CD14-positive monocyte (primary cell): ENCODE measurements at places on chromosomes 1 and 21.

GRCh38 chr21:15660423-15660804 lies 69.4 kb upstream of the USP25 start:
- no peak for DNase-seq

DNA sequence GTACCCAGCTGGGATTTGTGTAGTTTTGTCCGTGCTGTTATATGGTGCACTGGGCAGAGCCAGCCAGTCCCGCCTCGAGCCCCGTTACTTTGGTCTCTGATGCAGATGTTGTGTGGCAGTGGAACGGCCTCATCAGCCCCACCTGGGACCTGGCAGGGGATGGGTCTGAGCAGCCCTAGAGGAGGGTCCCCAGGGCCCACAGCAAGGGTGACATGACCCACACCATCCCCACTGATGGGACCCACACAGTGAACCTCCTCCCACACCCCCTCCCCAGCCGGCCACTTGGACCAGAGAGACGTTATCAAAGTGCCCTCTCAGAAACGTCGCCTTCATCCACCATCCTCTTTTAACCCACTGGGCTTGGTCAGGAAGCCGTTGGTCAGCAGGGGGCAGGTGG lies 42.0 kb upstream of the PCBP3 start:
- no peak for DNase-seq

DNA sequence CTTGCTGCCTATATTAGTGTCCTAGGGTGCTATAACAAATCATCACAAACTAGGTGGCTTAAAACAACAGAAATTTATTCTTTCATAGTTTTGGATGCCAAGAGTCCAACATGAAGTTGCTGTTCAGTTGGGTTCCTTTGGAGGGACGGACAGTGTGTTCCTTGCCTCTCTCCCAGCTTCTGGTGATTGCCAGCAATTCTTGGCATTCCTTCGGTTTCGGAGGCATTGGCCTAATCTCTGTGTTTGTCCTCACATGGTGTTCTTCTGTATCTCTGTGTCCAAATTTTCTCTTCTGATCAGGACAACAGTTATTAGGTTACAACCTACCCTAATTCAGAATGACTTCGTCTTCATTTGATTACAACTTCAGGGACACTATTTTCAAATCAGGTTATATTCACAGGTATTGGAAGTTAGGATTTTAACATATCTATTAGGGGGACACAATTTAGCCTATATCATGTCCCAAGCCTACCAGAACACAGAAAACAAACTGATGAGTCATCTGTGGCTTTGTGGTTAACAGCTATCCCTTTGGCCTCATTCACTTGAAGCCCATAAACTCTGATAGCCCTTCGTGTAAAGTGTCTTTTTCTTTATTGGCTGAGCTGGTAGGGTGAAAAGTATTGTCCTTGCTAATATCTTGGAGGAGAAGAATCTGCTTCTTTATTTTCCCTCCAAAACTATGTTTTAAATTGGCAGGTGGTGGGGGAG lies 83.2 kb upstream of the PAPPA2 start:
- DNase-seq: no peak

DNA sequence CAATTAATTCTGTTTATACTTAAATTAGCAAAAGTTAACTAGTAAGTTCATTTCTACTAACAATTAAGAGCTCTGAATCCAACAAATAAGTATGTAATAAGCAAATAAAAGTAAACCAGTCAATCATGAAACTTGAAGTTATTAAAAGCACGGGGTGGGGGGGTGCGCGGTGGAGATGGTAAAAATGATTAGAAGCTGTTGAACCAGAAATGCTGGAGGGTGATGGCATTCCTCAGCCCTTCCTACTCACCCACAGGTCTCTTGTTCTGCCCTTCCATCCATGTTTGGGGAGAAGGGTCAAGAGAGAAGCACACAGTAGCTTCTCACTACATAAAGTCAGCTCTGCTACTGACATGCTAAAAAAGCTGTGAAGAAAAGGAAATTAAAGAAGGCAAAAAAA lies 63.5 kb downstream of the AKT3 start:
- DNase-seq: no peak

- no peak for DNase-seq
These were observed 10.2 kb upstream of the CAMK2N1 start for GRCh38 chr1:20496241-20496661.

GRCh38 chr1:163307479-163308171 lies 14.1 kb upstream of the NUF2 start:
- no peak for DNase-seq

GRCh38 chr1:10338047-10338446 lies 60.8 kb upstream of the PGD start:
- no peak for DNase-seq

- no peak for DNase-seq
These were observed 295.0 kb upstream of the NCAM2 start for GRCh38 chr21:20703112-20703767.

- no peak for DNase-seq
These were observed 40.7 kb downstream of the NME7 start for GRCh38 chr1:169326956-169327268.

DNA sequence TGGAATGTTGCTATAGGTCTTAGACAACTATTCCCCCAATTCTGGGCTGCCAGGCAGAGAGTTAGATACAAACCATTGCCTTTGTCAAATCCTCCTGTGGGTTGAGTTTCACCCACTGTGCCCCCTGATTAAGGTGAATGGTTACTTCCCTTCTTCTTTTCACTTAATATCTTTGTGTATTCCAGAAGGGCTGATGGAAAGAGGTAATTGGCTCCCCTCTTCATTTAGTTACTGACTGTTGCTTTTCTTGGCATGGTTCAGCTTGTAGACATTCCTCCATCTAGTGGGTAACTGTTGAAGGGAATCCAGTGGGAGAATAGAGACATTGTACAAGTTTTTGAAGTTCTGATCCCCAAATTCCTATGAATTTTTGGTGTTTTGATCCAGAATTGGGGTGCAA lies 43.8 kb upstream of the MACF1 start:
- no peak for DNase-seq

DNA sequence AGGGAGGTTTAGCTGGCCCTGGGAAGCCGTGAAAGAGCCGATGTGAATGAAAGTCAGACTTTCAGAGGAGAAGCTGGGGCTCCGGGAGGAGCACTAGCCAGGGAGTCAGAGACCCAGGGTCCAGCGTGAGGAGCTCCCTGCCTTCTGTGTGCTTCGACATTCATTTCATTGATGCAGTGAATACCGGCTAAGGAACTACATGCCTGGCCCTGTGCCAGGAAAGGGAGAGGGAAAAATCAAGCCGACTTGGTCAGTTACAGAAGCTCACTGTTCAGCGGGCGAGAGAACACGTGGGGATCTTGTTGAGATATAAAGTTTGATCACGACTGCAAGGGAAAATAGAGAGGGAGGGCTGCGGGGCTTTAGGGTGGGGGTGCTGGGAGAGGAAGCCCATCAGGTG lies 76.7 kb upstream of the RUNX3 start:
- peak; percentile 58 for DNase-seq

DNA sequence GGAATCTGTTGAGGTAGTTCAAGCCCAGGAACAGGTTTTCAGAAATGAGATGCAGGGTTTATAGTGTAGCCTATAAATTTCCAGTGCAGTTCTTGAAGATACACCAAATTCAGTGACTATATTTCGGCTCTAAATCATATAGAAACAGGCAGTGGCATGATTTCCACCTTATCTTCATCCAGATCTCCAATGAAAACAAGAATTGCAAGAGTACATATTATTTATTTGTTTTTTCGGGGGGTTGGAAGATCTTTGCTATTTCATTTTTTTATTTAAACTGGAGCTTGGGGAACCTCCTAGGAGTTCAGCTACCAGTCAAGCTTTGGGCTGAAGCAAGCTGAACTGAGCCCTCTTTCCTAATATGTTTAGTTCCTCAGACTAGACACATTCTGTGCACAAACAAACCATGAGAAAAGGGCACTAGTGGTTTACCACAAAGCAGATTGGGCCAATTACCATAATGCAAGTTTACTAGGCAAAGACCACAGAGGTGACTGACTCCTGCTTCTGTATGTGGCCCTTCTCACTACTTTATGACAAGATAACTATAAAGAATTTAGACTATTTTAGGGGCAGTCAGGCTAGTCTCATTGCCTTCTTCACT lies 68.5 kb downstream of the RGS2 start:
- peak; percentile 60 for DNase-seq

GRCh38 chr1:212688341-212689047 lies 11.1 kb downstream of the BATF3 start:
- DNase-seq: no peak

DNA sequence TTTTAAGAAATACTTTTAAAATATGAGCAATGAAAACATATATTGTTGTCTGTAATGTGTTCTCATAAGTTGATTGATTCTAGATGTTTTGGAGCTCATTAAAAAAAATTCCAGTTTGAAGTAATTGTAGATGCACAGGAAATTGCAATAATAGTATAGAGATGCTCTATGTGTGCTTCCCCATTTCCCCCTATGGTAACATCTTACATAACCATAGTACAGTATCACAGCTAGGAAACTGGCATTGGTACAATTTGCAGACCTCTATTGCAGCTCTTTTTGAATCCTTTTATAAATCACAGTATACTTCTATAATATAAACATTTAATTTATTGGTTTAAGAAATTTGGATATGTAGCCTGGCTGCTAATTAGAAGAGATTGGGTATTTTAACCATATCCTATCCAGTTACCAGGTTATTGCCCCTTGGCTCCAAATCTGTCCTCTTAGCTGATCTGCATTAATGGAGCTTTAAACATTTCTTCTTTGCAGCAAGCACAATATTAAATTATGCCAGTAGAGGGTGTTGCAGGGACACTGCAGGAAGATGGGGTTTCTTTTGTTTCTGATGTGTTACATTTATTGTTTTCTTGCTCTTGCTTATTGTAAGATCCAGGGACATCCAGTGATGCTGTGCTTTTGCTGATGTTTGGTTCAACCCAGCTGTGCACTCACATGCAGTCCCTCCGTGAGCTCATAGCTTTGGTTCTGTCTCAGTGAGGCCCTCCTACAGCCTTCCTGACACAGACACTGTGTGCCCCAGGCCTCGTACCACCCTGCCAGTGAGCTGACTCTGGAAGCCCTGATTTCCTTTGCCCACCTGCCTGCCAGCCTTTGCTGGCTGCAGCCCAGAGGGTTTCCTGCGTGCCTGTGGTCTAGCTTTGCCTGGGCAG lies 103.3 kb downstream of the RABGAP1L start:
- peak; percentile 4 for DNase-seq

GRCh38 chr1:210367566-210367965 lies 38.9 kb downstream of the HHAT start:
- DNase-seq: no peak

DNA sequence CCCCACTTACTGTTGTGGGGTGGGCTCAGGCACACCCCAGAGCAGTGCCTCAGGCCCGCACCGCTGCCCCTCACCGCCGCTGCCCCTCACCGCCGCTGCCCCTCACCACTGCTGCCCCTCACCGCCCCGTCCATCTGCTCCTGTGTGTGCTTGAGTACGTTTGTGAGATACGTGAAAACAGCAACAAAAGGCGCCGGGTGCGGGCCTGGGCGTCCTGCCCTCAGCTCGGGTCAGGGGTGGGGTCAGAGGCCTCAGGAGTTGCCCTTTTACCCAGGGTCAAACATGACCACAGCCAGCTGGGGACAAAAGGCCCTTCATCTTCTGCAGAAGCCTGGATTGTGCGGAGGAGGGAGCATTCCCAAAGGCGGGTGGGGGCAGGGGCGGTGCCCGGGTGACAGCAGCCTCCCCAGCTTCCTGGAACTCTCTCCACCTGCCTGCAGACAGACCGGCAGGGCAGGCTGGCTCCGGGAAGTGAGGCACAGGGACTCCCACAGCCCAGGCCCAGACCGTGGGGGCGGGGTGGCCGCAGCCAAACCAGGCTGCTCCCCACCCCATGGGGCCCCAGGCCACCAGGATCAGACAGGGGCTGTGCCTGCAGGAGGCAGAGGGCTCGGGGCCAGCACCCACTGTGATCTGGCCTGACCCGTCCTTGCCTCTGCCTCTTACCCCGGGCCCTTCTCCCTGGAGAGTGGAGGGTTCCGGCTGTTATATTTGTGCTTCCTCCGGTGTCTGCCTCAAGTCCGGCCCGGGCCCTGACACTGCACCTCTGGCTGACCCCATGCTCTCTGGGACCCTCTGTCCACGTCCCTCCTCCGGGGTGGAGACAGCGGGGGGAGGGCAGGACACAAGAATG lies 2.3 kb upstream of the VWA1 start:
- DNase-seq: no peak

- no peak for DNase-seq
These were observed 460.0 kb upstream of the RGS18 start for GRCh38 chr1:191698246-191698645.

- no peak for DNase-seq
These were observed 1238.4 kb upstream of the NCAM2 start for GRCh38 chr21:19759836-19760235.

DNA sequence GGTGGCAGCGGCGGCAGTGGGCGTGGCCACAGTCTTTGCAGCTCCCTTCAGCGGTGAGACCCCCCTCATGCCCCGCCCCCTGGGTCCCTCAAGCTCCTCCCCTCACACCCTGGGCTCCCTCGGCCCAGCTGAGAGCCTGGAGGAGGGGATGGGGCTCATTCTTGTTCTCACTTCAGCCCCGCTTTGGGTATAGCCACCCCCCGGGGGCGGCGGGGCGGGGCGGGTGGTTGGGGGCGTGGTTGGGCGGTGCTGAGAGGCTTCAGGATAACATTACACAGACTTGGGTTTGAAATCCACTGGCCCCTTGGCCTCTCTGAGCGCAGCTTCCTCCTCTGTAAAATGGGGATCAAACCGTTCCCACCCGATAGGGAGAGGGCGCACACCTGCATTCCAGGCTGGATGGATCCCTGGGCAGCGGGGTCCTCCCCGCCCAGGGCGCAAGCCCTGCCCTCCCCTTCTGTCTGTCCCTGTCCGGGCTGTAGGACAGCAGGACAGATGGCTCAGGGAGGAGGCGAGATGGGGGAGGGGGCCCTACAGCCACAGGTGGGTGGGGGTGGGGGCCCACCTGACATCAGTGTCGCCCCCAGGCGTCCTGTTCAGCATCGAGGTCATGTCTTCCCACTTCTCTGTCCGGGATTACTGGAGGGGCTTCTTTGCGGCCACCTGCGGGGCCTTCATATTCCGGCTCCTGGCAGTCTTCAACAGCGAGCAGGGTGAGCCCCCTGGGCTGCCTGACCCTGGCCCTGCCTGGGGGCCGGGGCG lies 5.1 kb downstream of the CLCNKA start:
- DNase-seq: no peak

GRCh38 chr1:233443040-233443760 lies 115.7 kb downstream of the MAP3K21 start:
- DNase-seq: no peak

GRCh38 chr1:84540759-84541158 lies 33.5 kb downstream of the CTBS start:
- no peak for DNase-seq

GRCh38 chr1:61120998-61121397 lies 38.6 kb downstream of the NFIA start:
- peak; percentile 22 for DNase-seq

- no peak for DNase-seq
These were observed 228.5 kb downstream of the LRRC40 start for GRCh38 chr1:69976896-69977295.

GRCh38 chr1:155177192-155177917 lies 3.7 kb downstream of the TRIM46 start:
- no peak for DNase-seq

- no peak for DNase-seq
These were observed 49.8 kb downstream of the KIRREL1 start for GRCh38 chr1:158043232-158043631.
